ENCODE measurements at places on chromosomes 13 and 19.

GRCh38 chr19:4904481-4904880 lies 1.8 kb upstream of the ARRDC5 start:
- DNase-seq, result no peak

DNA sequence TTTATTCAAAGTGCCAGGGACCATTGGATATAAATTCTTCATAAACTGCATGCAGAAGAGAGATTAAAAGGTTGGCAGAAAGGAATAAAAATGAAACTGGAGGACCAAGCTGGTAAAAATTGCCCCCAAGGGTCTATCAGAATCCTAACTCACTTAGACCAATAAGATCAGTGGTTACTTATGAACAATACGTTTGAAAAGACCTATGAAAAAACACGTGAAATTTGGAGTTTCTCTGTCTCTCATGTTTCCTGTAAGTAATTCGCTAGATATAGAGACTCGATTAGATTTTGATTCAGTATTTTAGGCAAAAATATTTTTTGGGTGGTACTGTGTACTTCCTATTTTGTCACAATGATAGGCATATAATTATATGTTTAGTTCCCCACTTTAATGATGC lies 22.9 kb downstream of the GARRE1 start:
- DNase-seq, result no peak

- no peak for DNase-seq
These were observed 717 bp upstream of the NALCN start for GRCh38 chr13:101417043-101417406.

DNA sequence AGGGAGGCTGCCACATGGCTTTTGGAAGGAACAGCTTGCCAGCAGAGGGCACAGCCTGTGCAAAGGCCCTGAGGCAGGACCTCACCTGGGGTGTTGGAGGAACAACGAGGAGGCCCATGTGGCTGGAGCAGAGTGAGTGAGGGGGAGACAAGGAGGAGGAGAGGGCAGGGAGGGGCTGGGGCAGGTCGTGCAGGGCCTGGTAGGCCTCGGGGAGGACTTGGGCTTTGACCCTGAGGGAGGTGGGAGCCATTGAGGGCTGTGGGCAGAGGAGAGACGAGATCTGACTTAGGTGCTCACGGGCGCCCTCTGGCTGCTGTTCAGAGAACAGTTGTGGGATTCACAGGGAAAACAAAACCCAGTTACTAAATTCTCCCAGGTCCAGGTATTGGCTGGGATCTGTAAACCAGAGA lies 25.2 kb downstream of the ZNRF4 start:
- DNase-seq, result peak; percentile 39

GRCh38 chr13:111327730-111328573 lies 7.5 kb downstream of the TEX29 start:
- DNase-seq, result no peak

- DNase-seq, result no peak
These were observed 550.3 kb downstream of the GPC6 start for GRCh38 chr13:93776936-93777335.

DNA sequence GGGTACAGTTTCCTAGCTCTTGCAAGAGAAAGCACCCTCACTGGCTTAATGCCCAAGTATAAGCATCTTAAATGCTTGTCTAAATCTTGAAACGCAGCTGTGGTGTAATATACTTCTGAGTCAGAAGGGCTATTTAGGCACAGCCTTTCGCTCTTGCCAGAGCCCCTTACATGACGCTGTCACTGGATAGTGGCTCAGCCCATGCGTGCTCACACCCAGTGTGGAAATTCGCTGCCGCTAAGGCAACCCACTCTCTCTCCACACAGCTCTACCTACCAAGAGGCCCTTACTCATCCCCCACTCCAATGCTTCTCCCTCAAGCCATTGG lies 24.0 kb downstream of the UQCRFS1 start:
- DNase-seq, result no peak

GRCh38 chr13:83248751-83249150 lies 633.5 kb downstream of the SLITRK1 start:
- no peak for DNase-seq

- no peak for DNase-seq
These were observed 6.3 kb upstream of the REXO1 start for GRCh38 chr19:1854542-1855039.

- DNase-seq, result no peak
These were observed 127.2 kb downstream of the RAP2A start for GRCh38 chr13:97561182-97561581.

- no peak for DNase-seq
These were observed 30.1 kb downstream of the KLF12 start for GRCh38 chr13:74103970-74104555.

All from DMS53 (cell line).